ENCODE measurements at places on chromosomes 3 and 15.

DNA sequence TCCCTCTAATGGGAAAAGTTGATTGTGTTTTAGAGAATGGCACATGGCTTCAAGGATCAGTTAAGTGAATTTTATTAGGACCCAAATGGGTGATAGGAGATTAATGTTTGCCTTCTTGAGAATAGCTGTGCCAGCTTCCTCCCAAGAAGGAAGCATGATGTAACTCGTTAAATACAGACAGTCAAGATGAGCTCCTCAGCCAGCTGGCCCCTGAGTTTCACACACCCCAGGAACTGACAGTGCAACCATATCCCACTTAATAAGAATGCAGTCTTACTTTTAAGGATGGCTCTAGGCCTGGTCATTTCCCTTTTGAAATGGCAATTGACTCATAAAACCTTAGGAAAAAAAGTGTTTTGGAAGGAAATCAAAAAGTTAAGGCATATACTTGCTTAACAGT lies 472.8 kb upstream of the KCNMB2 start:
- DNase-seq = no peak

DNA sequence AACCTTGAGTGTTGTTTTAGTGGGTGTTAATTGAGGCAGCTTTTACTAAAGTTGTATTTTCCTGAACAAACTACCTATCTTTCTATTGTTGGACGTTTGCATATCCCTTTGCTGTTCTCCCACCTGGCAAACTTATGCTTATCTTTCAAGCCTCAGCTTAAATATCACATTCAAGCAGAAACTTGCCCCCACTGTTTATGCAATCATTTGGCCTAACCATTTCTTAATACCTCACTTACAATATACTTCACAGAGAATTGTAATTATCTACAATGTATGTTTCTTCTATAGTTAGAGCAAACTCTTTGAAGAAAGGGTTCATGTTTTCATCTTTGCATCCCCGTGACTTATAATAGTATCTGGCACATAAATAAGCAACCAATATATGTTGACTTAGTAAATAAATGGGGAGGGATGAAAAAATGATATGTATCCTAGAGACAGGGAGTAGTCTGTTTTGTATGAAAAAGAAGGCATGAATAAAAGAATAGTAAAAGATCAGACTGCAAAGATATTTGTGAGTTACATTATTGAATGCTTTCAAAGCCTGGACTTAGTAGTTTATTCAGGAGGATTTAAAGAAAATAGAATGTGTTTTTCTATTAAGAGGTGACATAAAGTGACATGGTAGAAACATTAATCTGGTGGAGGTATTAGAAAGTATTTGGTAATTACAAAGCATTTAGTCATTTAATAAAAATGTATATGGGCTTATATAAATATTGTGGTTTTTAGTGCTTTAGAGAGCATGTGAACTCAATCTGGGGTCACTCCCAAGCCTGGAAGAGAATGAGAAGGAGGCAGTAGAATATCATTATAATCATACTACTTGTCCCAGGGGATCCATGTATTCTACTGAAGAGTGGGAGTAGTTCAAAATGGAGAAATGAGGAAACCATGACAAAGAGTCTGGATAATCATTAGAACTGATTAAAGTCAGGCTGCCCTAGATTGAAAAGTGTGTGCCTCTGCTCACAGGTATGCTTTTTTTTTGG lies 60.0 kb upstream of the DCBLD2 start:
- DNase-seq = no peak

DNA sequence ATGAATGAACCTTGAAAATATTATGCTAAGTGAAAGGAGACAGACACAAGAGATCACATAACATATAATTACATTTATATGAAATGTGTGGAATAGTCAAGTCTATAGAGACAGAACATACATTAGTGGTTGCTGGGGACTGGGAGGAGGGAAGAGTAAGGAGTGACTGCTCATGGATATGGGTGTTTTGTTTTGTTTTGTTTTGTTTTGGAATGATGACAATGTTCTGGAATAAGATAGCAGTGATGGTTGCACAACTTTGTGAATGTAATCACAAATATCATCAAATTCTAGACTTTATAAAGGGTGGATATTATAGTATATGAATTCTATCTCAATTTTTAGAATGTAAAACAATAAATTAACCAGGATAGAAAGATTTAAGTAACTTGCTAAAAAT lies 57.4 kb upstream of the PHLDB2 start:
- no peak for DNase-seq

DNA sequence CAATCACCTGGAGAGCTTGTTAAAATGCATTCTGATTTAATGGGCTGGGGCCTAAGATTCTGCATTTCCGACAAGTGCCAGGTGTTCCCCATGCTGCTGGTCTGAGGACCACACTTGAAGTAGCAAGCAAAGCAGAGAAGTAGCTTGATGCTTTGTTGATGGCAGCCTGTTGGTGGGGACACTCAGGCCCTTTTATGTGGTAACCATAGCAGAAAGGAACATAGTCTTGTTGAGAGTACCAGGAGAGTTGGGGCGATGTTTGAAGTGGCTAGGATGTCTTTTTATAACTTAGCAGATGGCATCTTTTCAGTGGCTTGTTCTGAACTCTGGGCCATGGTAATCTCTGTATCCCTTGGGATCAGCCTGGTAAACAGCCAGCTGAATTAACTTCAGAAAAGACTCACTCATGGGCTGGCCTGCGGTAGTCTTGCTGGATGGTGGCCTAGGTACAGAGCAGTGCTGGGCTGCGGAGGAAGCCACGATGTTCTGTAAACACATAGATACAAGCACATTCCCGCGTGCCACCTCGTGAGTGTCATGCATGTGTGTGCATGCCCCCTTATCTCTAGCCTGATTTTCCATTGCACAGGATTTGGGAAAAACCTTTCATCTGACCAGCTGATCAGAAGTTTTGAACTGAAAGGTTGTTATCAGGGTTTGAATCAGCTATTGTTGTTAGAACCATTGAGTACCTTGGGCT lies 292.4 kb upstream of the LRRFIP2 start:
- no peak for DNase-seq

DNA sequence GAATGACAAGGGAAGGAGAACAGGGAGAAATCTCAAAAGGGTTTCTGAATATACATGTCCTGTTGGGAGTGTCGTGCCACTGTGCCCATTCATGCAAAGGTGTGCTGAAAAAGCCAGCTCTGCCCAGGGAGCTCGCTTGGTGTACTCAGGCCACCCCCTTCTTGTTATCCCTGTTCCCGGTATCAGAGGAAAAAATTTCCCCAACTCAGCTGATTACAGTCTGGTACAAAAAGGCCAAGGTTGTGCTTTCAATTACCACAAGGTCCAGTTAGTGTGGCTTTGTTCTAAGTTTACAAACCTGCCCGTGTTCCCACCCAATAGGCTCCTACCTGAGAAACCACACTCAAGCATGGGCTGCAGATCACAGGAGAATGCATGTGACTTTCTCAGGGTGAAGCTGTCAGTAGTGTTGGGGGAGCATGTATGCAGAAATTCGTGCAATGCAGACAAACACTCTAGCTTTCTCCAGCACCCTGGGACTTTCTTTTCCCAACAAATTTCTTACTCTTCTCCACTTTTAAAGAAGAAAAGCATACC lies 648.5 kb downstream of the NR2F2 start:
- DNase-seq = no peak

DNA sequence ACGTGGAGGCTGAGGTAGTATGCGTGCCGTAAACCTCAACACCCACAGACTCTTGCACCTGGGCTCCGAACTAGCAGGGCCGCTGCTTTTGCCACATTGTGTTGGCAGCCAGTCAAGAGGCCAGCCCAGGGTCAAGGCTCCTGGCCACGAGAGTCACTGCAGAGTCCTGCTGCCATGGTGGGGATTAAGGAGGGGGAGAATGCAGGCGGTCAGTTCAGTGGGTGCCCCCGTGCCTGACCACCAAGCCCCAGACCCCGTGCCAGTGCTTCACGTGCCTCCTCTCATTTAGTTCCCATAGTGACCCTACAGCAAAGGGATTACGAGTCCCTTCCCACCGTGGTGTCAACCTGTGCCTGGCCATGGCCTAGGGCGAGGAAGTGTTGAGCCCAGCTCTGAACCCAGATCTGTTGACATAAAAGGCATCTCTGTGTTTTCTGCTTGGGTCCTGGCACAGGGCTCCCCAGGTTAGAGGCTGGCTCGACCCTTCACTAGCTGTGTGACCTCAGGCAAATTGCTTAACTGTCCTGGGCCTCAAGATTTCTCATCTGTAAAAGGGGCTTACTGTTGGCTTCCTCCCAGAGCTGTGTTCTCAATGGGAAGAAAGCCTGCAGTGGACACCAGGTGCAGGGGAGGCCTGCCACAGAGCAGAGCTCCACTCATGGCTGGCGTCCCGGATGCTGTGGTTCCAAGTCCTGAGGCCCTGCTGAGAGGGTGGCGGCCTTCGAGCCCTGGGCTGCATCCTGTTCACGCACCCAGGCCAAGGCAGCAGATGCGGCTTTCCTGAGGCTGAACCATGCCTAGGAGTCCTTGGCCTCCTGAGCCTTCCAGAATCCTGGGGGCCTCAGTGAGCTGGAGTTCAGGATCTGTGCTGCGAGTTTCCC lies 32.8 kb downstream of the FBLN2 start:
- DNase-seq = no peak

- DNase-seq = no peak
Measured at GRCh38 chr3:122004107-122004506, 17.9 kb downstream of the ILDR1 start.

DNA sequence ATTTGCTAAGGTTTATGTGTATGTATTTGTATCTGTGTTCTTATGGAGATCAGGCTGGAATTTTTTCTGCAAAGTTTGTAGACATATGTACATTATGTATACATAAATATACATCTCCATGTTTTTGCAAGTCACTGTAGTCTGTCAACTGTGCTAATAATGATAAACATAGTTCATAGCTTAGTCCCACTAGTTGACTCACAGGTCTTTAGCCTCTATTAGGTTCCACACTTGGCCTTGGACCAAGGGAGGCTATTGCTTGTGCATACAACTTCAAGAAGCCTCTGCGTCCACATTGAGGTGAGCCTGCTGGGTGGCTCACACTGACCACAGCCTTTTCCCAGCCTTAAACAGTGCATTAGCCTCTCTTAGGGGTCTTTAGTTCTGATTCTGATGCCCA lies 243.8 kb upstream of the PEX5L start:
- DNase-seq = no peak

DNA sequence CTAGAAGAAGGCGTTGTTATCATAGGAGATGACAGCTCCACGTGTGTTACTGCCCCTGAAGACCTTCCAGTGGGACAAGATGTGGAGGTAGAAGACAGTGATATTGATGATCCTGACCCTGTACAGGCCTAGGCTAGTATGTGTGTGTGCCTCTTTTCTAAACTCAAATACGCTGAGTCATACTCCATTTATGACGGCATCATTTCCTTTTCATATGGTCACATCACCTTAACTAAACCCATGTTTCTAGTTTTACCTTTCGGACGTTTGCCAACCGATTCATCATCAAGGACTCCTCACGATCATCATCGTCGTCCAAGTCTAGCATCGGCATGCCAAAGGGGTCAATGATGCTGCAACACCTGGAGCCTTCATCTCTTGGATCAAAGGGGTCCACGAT lies 149.0 kb downstream of the CBLB start:
- DNase-seq = no peak

DNA sequence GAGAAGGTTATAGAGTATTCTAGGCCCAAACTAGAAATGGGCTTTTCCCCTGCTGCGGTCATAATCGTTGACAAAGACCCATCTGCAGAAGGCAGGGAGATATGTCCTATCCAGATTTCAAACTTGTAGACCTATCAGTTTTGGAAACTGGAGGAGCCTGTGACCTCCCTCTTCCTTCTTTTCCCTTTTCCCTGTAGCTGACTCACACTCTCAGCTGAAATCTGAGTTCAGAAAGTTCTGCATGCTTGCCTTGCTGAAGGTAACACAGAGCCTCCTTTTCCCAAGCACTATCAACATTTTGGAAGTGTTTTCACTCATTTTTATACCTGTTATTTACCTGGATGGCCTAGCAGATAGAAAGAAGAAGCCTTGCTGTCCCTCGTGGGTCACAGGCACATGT lies 59.1 kb upstream of the PSMD6 start:
- no peak for DNase-seq

DNA sequence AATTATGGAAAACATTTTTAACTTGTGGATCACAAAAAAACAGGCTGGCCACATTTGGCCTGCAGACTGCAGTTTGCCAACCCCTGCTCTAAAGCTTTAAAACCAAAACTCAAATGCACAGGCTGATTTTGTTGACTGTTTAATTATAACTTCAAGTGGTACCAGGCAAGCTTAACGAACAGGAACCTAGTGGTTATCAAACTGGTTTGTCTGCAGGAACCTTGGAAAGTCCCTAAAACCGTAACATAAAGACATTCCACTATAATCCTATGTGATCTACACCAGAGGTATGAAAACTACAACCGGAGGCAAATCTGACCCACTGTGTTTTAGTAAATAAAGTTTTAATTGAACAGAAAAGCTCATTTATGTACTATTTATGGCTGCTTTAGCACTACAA lies 52.4 kb downstream of the TBL1XR1 start:
- no peak for DNase-seq

DNA sequence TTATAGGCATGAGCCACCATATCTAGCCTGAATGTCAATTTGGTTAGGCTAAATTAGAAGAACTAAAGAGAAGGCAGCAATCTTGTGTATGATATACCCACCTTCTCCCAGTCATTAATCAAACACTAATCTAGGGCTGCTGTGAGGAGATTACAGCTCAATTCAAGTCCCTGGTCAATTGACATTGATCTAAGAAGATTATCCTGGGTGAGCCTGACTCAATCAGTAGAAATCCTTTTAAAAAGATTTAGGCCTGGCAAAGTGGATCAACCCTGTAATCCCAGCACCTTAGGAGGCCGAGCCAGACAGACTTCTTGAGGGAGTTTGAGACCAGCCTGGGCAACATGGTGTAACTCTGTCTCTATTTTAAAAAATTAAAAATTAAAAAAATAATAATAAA lies 2.5 kb upstream of the DNAH12 start:
- no peak for DNase-seq

GRCh38 chr3:116260491-116260890 lies 184.8 kb downstream of the LSAMP start:
- DNase-seq = no peak

Measured in right renal cortex interstitium (tissue), 3 donors.